Nephron progenitor cell (in vitro differentiated cells): ENCODE measurements at places on chromosomes 6 and 20.

- no peak for DNase-seq
These were observed 37.1 kb downstream of the EYA2 start for GRCh38 chr20:46931699-46932098.

DNA sequence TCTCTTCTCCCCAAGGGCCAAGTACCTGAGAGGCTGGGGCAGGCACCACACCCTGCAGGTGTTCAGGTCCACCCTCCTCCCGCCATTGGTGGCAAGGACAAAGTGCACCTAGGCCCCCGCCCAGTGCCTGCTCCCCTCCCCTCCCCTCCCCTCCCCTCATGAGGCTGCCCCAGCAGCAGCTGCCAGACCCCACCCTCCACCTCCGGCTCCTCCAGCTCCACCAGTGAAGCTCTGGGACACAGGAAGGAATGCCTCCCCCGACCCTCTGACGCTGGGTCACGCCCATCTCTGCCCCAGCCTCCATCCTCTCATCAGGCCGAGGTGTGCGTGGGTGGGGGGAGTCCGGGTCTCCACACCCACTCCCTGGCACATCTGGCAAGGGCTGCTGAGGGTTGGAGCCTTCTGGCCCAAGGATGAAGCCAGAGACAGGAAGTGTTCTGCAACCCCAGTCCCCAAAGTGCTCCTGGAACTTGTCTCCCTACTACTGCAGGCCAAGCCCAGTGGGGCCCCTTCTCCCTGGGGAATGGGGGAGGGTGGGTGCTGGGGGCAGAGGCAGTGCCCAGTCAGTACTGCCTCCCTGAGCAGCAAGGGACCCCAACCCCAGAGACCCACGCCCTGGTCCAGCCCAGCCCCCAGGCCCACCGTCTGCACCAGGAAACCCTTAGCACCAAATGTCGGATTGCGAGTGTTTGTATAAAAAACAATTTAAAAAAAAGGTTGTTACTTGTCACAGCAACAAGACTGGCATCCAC is 1.6 kb upstream of the UCKL1 start:
- DNase-seq: no peak

DNA sequence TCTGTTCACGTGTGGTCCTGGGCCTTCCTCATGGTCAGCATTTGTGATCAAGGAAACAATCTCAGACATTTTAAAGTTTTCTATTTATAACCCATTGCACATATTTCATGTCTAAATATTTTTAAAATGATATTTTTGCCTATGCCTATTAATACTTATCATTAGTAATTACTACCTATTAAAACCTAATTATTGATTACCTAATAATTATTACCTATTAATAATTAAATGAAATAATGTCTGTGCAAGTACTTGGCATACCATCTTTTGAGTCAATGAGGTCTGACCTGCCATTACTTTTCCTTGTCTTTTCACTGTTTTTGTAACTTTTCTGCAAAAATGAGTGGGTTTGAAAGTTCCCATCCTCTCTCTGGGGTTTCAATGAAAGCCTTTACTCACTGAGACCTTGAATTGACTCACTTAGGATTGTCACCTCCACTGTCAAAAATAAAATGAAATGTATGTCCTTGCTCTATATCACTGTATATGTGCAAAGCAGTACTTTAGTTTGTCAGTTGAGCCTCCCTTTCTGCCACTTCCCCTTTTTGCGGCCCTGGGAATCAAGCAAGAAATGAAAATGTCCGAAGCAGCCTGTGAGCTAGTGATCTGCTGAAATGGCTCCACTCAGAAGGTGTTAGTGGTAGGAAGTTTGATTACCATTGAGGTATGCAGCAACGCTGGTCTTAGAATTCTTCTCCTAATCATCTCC is 87.8 kb downstream of the L3MBTL3 start:
- no peak for DNase-seq

DNA sequence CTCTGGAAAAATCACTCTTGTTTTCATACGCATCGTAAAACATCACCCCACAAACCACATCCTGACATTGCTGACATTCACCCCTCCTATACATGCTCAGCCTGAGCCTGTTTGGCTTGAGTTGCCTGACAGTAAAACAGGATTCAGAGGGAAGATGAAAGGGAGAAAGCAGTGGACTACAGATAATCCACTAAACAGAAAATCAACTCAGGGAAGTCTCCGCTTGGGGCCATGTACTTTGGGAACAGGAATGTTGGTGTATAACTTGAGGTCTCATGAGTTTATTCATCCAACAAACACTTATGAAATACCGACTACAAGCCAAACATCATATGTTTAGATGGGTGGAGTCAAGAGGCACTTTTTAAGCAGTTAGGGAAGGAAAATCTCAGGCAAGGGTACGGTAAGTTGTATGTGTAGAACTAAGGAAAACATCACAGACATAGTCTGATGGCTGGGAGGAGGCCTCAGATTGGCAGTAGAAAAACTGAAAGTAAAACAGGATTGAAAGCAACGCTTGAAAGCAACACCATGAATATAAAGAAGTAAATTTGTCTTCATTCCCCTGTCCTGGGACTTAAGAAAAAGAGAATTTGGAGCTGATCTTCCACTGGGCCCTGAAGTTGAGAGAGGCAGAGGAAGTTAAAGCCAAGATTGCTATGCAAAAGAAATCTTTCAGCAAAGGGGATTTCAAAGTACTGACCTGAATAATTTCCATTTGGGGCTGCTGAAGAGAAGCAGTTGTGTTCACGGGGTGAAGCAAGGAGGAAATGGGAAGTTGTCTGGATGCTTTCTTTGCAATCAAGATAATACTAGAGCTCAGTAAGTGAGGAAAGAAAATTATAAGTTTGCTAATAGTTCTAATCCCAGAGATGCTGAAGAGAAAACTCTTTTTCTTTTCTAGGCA is 28.8 kb downstream of the PDE7B start:
- no peak for DNase-seq

GRCh38 chr6:100258752-100259151 is 206.0 kb downstream of the SIM1 start:
- no peak for DNase-seq

- no peak for DNase-seq
These were observed 66.4 kb downstream of the OLIG3 start for GRCh38 chr6:137427656-137428290.

DNA sequence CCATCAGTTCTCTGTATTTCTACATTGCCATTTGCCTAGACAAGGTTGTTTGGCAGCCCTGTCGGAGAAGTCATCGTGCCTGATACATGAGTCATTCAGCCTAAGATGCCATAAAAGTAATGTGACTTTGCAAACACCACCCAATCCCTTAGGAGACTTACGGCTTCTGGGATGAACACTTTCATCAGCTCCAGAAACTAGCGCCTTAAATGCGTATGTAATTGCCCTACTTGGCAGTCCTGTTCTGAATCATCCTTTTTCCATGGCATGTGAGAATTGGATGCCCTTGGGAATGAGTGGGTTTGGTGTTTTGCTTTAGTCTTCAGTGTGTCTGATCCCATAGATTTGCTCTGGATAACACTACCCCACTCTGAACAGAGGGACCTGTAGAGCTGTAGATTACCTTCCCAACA is 158.5 kb downstream of the SASH1 start:
- no peak for DNase-seq

DNA sequence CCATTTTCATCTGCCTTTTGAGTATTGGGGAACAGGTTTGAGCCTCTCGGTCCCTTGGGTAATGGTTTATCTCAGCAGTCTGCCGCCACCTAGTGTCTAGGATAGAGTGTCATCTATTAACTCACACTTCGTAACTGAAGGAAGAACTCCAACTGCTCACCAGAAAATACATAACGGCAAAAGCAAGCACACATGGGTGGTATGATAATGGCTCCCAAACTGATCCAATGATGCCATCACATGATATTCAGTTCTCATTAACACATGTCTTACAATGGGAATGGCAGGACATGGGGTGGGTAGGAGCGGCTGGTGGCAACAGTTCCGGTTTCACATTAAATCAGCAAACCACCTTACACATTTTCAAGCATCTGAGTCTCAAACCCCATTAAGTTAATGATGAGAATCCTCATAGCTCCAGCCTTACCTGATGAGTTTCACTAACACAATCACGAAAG is 110.7 kb upstream of the PHACTR1 start:
- peak; percentile 51 for DNase-seq

DNA sequence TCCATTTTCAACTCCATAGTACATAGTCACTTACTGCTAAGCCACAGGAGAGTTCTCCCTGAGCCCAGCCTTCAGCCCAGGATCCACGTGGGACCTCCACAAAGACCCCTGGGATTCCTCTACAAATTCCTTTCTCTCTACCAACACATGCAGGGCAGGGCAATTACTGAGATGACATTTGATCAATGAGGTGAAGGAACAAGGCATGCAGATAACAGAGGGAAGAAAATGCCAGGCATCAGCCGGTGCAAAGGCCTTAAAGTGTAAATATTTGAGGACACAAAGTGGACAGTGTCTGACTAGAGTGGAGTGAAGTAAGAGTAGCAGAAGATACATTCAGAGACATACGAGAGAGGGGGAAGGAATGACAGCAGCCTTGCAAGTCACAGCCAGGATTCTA is 70.2 kb downstream of the HS3ST5 start:
- DNase-seq: no peak

GRCh38 chr6:132136981-132137380 is 185.8 kb upstream of the CCN2 start:
- no peak for DNase-seq

DNA sequence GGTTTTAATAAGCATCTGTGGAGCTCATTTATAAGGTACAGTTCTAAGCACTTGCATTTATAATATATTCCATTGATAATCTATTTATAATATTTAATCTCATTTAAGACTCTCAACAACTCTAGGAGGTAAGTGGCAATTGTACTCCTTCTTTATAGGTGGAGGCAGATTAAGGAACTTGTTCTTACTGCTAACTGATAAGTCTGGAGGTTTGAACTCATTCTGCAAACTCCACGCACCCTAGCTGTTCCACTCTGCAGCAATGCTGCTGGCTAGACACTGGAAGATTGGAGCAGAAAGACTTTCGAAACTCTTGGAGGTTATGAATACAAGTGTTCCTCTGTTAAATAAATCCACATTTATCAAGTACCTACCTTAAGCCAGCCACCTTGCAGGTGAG is 793 bp upstream of the HDAC2 start:
- DNase-seq: no peak

DNA sequence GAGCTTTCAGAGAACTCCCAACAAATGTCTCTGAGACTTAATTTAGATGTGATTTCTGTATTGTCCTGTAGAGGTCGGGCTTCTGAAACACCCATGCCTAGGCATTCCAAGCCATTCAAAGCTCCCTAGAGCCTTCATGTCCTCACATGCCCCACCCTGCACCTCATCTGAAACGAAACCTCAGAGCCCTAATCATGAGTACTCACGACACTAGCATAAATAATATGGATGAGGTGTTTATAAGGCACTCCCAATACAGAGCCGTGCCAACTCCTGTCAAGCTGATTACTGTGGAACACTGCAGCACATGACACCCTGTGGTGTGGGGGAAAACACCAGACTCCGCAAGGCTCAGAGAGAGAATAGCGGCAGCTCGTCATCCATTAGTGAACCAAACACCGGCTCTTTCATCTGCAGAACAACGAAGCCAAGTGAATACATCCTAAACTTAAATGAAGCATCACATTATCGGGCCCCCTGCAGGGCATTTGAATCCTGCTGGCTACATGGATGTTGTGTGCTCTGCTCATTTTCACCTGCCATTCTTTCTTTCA is 83.8 kb downstream of the FNDC1 start:
- DNase-seq: no peak

DNA sequence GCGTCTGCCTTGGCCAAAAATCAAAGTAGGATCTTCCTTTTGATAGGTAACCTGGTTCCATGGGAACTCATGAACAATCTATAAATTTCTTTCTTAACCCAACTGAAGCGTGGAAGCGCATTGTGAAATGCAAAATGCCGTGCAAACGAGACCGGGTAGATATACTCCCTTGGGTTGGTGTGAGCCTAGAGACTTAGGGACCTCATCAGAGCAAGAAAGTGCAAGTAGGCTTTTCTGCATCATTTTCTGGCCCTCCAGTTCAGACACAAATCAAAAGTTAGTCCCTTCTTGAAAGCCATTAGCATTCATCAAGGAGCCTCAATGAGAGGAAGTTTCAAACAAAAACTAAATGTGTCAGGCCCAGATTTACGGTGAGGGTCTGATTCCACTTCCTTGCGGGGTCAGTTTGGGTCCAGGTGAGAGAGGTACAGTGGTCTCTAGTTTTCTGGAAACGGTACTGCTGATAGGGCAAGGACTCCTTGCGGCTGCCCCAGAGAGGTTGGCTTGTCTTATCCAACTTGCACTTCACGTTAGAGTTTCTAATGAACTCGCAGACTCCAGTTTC is 5.3 kb upstream of the ZNF184 start:
- DNase-seq: no peak

DNA sequence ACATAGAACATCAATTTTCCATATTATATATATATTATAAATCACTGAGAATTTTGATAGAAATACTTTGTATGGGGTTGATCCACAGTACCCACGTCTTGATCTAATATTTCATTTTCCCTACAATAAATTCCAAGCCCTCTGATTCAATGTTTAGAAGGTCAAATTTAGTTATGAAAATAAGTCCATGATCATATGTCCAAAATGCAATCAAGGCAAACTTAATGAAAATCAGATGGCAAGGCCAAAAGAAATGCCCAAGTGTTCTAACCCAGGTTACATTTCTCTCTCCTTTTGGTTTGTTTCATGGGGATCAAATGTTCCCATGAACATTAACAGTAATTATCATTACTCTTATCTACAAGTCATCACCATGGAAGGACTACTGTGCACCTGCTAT is 203.8 kb downstream of the KIF16B start:
- no peak for DNase-seq

- DNase-seq: no peak
These were observed 17.2 kb upstream of the ADGRF1 start for GRCh38 chr6:47059216-47059885.

DNA sequence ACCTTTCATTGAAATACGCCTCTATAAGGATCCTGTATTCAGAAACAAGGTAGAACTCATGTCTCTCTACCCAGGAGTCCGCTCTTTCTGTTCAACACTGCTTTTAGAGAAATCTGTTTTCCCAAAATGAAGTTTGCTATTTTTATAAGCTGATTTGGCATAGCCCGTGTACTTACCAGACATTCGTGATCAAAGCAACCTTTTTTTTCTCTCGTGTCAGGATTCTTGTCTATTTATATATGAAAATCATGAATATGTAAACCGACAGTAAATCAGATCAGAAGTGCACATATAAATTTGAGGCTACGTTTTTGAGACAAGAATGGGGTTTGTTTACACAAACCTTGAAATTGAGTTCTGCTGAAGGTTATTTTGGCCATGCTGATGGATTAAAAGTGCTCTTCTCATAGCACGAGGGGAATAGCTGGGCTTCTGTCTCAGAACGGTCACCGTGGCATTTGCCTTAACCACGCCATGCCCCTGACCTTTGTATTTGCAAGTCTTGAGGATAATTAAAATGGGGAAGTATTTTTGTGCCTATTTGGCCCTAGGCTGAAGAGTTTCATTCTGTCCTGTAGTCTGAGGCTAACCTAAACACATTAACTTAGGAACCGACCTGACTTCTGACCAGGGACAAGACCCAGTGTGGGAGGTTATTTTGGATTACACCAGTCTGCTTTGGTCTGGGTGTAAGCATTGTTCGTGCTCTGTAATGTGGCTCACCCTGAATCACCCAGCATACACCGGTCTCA is 118.6 kb downstream of the MAP3K4 start:
- no peak for DNase-seq
